H9 (cell line): ENCODE measurements at places on chromosomes 1 and 21.

DNA sequence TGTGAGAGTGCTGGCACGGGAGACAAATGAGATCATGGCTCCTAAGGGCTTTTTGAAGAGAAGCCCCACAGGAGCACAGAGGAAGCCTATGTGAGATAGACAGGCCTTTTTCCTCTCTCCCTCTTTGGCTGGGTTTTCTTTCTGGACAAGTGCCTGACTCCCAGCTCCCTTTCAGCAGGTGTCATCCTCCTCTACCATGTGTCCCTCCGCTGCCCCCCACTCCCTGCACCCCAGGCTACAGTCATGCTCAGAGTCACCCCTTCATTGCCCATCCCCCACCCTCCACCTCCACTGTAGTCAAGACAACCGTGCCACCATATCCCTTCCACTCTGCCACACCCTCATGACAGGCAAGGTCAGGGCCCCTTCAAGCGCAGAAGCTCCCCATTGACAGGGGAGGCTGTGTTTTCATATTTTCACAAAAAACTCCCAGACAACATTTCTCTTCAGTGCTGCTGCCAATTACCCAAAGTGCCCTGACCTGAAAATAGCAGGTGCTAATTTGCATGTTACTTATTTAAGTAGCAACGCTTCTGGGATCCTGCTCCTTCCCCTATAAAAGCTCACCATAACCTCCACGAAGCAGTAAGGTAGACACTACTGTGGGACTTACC lies 92.1 kb upstream of the IPO9 start:
- no peak for DNase-seq

DNA sequence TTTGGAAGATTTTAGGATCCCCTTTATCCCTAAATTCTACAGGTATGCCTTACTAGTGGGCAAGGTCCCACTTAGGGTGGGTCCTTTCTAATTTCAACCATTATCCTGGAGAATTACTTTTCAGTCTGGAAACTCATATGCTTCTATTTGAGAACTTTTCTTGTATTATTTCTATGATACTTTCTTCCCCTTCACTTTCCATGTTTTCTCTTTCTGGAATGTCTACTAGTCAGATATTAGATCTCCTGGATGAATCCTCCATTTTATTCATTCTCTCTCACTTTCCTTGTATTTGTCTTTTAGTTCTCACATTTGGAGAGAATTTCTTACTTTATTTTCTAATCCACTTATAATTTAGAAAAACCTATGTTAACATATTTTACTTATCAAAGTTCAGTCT lies 83.9 kb upstream of the SIPA1L2 start:
- no peak for DNase-seq

DNA sequence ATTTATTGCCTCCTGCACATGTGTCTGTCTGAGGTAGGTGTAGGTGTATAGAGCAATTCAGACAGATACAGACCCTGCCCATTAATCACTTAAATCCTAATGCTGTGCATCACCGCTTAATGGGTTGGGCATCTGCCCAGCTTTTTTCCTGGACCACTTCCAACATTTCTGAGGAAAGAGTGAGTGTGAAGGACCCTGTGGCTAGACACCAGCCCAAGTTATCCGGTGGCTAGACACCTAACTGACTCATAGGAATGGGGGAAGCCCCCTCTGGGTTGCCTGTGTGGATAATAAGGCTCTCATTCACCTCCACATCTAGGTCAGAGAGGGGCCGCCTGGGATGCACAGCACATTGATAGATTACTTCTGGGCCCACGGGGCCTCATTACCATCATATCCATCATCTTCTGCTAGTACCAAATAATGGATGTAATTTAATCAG lies 121.1 kb upstream of the RAVER2 start:
- no peak for DNase-seq

DNA sequence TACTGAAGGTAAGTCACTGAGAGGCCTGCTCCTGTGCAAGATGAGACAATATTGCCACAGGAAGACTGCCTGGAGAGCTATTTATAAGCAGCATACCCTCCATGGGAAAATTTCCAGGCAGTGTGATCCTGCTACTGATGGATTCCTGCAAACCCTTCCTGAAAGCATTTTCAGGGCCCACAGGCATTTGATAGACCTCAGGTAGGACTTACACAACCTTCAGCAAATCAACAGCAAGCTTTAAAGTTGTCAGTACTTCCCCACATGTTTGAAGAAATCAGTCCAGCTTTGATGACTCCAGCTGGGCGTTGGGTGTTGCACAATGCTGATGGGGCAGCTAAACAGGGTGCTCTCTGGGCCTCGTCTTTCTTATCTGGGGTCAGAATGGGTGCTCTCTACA lies 108.8 kb downstream of the PLXNA2 start:
- DNase-seq = no peak
